ENCODE measurements at places on chromosomes 12 and 14. TPM values are rescaled to one million over a fixed set of nuclear protein-coding genes. Genes with fewer than 3 reads are reported as not detected.

GRCh38 chr12:12008931-12009611 is 61.7 kb upstream of the BCL2L14 start:
- DNase-seq, result no peak

DNA sequence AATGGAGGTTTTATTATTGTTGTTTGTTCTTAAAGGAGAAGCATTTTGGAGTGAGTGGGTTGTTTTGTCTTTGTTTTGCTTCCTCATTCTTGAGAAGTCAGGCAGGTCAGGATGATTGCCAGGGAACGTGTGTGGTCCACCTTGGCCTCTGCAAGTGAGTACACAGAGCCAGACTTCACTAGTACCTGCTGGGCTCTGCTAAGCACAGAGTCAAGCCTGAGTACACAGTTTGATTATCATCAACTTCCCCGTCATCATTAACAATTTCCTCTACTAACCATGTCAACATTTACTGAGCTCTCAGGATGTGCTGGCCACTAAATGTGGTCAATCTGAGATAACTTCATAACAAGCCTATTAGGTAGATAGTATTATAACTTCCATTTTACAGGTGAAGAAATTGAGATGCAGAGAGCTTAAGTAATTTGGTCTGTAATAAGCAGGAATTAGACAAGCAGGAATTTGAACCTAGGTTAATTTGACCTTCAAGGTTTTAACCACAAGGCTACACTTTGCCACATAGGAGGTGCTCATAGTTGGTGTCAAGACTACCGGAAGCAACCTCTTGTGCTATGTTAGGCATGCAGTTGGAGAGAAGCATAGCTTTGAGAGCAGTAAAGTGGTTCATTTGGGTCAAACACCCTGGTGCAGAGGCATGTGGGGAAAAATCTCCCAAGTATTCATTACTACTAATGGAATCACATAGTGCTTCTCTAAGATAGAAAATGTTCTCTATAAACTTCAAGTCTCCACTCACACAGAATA is 178.3 kb downstream of the NUAK1 start:
- no peak for DNase-seq

- DNase-seq, result no peak
Observed at GRCh38 chr12:124498275-124499189, 68.9 kb downstream of the NCOR2 start.

- DNase-seq, result no peak
Observed at GRCh38 chr12:51533799-51534198, 57.2 kb upstream of the SCN8A start.

- DNase-seq, result no peak
Observed at GRCh38 chr14:30638926-30639325, 16.8 kb downstream of the SCFD1 start.

DNA sequence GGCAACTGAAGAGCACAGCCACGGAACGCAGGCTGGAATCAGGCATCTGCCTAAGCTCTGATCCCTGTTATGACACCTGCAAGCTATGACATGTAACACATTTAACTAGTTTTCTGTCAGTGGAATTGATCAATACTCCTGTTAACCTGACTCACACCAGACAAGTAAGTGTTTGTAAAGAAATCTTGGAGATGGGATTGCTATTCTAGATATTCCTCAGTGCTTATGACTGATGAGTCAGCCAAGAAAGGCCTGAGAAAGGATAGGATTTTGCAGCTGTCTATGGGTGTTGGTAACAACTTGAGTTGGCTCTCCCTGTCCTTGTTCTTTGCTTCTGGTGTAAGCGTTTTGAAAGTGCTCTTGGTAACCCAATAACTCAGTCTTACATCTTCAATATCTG is 110.5 kb downstream of the GPR135 start:
- no peak for DNase-seq

- DNase-seq, result no peak
Observed at GRCh38 chr12:131014343-131014742, 60.6 kb downstream of the ADGRD1 start.

DNA sequence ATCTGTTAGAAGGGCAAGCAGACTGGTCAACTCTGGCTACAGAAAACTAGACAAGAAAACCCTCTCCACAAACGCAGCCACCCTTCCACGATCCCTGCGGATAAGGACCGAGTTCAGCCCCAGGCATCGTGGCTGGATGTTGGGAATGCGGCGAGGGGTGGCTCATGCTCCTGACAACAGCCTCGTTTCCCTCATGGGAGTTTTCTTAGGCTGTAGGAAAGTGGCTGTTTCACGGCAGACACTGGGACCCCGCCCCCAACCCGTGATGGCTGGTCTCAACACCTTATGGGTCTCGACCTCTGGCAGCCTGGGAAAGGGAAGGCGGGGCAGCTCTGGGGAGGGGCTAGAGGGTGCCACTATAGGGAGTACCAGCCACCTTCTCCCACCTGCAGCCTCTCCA is 123.3 kb downstream of the RFLNA start:
- DNase-seq, result no peak

DNA sequence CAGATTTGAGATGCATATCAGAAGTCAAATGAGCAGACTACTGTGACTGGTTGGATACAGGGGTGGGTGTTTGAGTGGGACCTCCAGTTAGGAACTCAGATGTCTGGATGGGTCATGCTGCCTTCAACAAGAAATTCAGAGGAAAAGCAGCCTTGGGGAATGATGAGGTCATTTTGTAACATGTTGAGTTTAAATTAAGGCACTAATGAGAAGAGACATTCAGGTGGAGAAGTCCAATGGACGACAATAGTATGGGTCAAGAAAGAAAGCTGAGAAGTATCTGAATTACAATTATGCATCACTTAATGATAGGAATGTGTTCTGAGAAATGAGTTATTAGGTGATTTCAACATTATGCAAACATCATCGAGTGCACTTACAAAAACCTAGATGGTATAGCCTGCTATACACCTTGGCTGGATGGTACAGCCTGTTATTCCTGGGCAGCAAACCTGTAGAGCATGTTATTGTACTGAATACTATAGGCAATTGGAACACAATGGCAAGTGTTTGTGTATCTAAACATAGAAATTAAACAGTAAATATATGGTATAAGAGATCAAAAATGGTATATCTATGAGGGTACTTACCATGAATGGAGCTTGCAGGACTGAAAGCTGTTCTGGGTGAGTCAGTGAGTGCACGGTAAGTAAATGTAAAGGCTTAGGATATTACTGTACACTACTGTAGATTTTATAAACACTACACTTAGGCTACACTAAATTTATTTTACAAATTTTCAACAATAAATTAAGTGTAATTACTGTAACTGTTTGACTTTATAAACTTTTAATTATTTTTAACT is 414.7 kb downstream of the RAD51B start:
- DNase-seq, result no peak

DNA sequence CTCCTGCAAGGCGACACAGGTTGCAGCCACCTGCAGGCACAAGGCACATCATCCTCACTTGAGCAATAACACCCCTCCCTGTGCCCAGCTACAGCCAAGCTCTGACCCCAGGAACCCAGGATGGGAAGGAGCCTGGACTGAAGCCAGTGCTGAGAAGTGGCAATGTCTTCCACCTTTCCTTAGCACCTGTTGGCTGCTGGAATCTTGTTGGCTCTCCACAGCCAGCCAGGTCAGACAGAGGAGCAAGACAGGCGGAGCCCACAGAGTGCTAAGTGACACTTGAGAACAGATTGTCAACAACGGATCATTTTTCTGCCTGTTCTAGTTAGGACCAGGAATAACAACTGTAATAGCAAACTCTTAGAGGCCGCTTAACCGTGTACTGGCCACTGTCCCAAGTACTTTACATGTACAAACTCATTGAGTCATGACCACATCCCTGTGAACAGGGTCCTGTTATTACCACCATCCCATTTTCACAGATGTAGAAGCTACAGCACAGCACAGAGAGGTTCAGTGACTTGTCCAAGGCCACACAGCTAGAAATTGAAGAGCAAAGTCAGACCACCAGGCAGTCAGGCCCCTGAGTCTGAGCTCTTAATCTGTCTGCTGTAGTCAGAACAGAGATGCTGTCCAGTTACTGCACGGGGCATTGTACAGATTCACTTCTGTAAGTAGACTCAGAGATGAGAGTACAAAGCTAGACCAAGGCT is 45.6 kb downstream of the RNFT2 start:
- DNase-seq, result no peak

DNA sequence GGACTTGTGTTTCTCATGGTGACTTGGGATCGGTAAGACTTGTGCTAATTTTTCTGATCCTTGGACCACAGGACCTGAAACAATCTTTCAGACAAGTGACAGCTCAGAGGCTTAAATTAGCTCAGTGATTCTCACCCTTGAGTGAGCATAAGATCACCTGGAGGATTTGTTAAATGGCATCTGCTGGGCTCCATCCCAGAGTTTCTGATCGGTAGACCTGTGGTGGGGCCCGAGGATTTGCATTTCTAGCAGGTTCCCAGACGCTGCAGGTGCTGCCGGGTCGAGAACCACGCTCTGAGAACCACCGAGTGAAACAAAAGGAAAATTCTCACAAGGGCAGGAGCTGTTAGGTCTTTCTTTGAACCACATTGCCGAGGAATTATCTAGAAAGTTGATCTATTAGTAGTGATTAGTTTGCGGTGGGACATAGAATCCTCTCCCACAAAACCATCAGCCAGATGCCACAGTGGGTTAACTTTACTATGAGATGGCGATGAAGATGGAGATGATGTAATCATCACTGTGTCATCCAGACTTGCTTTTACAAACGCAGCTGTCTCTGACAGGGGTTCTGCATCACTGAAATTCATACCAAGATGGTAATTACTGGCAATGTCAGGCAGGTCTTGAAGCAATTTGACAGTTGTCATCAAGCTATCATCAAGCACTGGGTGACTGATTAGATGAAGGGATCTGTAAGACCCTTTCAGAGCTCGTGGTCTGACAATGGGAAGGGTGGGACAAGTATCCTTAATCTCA is 184.0 kb downstream of the AACS start:
- no peak for DNase-seq

The RIN3 gene
- 34.0 TPM for total RNA-seq

DNA sequence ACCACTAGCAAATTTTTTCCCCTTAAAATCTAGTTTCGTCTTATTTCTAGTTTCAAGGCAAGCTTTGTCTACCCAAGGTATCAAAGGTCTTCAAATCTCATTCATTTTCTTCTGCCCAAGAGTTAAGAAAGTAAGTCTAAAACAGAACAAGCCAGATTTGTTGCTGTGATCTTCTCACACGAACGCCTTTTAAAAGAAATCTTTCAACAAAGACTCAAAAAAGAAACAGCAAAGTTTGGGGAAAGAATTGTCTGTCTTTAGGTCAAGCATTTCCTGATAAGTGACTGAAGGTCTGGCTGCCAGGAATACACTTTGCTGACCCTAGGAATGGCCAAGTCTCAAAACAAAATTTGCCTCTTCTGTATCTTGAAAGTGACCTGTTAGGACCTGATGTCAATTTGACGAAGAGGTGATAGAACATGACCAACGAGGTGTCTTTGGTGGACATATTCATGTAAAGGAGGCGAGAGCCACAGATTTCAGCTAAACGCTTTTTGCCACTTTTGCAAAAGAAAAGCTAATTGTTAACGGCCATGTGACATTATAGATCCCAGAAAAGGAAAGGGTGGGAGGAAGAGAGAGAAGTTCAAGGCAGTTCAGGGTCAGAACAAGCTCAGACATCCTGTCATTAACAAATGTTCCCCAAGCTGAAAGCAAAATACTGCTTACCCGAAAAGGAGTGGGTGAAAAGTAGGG is 1.7 kb downstream of the CDK17 start:
- DNase-seq, result no peak

DNA sequence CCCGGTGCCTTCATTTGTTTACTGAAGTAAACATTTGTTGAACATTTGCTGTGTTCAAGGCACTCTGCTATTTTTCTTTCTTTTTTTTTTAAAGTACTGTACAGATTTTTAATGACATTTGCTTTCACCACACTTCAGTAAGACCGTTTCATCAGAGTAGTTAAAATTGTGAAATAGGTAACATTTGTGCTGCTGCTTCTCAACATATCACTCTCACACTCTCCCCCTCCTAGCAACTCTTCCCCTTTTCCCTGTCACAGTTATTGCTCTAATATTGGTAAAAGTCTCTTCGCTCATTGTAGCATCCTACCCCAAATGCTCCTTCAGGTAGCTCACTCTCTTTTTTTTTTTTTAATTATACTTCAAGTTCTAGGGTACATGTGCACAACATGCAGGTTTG is 49.6 kb downstream of the SRGAP1 start:
- no peak for DNase-seq

Measured in posterior vena cava (tissue), 2 donors.